ENCODE measurements at places on chromosomes 5 and 9.

DNA sequence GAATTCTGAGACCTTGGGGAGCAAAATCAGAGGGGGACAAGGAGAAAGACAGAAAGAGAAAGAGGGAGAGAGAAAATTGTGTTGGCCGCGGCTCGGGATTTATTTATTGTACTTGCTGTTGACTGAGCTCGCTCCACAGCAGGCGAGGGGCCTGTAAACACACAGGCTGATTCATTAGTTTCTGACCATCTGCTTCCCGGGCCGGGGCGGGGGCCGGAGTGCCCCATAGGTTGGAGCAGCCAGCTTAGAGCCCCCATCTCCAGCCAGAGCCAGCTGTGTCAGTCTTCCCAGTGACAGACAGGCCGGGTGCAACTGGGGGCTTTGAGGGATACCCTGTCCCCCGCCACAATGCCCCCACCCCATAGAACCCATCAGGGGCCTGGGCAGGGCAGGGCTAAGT lies 30.9 kb downstream of the NTNG2 start:
- DNase-seq = no peak

GRCh38 chr5:14777187-14777586 lies 94.4 kb downstream of the ANKH start:
- DNase-seq = no peak

DNA sequence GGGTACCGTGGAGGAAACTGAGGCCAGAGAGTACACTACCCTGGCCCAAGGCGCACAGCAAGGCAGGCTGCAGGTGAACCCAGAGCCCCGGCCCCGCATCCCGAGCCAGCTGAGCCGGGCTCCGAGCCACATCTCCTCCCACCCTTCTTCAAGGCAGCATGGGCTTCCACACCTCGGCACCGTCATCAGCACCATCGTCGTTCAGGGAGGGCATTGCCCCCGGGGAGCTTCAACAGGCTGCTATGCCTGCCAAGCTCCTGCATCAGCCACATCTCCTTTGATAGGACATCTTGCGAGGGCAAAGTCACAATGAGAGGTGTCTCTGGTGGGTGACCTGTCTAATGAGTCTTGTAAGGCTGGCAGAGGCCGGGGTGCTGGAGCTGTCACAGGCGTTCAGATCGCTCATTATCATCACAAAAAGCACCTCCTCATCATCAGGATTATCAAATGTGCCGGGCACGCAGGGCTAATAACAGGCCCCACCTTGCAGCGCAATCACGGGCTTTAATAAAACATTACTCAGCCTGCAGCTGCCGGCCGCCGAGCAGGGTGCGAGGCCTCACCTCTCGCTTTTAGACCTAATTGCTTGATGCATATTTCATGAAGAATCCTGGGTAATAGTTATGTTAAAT lies 20.0 kb upstream of the SLC25A51 start:
- no peak for DNase-seq

GRCh38 chr9:118362123-118362522 lies 657.9 kb downstream of the TLR4 start:
- peak; percentile 34 for DNase-seq

All from mammary epithelial cell (primary cell).